ENCODE measurements at places on chromosomes 16 and 17. TPM values are rescaled to one million over a fixed set of nuclear protein-coding genes. Genes with fewer than 3 reads are reported as not detected.

The ATP2C2 gene
- 12.2 TPM for total RNA-seq

The HID1 gene
- 36.6 TPM for total RNA-seq

The DDX19B gene
- 32.2 TPM for total RNA-seq

The POLR2A gene
- 175 TPM for total RNA-seq

The OTOA gene
- 0.17 TPM for total RNA-seq

DNA sequence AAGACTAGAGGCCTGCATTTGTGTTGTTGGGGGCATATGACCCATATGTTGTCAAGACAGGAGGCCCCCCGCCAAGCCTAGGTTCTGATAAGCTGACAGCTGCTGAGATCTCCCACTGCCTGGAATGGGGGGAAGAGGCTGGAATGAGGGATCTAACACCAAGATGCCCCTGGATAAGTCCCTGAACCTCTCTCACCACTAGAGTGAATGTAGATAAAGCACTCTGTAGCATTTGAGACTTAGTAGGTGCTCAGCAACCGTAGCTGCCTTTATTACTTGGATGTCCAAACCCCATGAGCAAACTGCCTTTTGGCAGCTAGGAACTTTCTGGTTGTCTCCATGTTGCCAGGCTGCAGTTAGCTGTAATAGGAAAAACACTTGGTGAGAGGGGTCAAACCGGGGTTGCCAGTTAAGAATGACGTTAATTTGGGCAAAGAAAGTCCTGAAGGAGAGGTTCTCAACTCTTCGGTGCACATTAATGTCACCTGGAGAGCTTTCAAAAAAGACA lies 4.4 kb upstream of the RASL10B start:
- peaks cover 10% of the 10 kb centered on the region for H3K27me3 ChIP-seq
- no peak for DNase-seq
- peak overlapping the region; percentile 21 for H3K27ac ChIP-seq
- peaks cover 54% of the 10 kb centered on the region for H3K4me1 ChIP-seq
- H3K36me3 ChIP-seq = peaks cover 11% of the 10 kb centered on the region
- peak overlapping the region; percentile 26 for H3K4me3 ChIP-seq

DNA sequence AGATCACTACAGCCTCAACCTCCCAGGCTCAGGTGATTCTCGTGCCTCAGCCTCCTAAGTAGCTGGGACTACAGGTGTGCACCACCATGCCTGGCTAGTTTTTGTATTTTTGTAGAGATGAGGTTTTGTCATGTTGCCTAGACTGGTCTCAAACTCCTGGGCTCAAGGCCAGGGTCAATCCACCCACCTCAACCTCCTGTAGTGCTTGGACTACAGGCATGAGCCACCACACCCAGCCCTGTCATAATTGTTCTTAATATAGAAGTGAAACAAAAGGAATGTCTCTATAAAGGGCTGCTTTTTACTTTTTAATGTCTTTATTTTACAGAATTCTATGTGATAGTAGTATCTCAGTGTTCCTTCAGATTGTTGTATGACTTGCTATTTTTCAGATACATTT lies 345.2 kb upstream of the TBX2 start:
- no peak for DNase-seq
- H3K4me3 ChIP-seq = no peak overlapping the region

DNA sequence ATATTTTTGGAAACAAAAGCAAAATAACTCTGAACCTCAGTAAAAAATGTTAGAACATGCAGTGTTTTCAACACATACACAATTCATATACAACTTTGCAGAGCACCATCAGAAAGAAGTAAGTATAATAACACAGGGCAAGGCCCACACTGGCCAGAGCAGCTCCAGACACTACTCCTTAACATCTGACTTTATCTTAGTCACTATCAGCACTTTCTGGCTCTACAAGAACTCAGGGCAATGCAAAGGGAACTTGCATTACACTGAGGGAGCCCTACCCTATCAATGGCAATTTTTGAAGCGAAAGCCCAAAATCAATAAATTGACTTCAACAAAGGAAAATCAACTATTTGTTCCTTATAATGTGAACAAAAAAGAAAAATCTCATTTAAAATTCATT lies 16.5 kb downstream of the RNF157 start:
- H3K4me1 ChIP-seq = peaks cover 5% of the 10 kb centered on the region
- no peak overlapping the region for H3K27ac ChIP-seq
- no peak for DNase-seq
- H3K27me3 ChIP-seq = peaks cover 3% of the 10 kb centered on the region
- peaks cover 3% of the 10 kb centered on the region for H3K36me3 ChIP-seq
- no peak overlapping the region for H3K4me3 ChIP-seq

DNA sequence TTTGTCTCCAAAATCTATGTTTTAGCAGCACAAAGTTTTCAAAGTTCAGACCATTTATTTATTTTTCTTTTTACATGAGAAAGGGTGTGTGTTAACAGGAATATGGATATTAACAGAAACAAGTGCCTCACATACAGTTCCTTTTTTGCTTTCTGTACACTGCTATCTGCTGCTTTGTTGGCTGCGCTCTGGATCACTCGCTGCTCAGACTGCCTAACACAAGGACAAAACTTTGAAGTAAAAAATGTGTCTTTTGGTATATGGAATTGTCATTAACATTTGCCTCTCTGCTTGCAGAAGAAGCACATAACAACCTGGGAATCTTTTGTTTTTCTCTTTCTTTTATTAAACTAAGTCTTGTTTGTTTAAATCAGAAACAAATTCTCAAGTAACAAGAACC lies 262.8 kb downstream of the ZFHX3 start:
- no peak for DNase-seq
- peak overlapping the region; percentile 54 for H3K4me3 ChIP-seq
- H3K36me3 ChIP-seq = peaks cover 28% of the 10 kb centered on the region

DNA sequence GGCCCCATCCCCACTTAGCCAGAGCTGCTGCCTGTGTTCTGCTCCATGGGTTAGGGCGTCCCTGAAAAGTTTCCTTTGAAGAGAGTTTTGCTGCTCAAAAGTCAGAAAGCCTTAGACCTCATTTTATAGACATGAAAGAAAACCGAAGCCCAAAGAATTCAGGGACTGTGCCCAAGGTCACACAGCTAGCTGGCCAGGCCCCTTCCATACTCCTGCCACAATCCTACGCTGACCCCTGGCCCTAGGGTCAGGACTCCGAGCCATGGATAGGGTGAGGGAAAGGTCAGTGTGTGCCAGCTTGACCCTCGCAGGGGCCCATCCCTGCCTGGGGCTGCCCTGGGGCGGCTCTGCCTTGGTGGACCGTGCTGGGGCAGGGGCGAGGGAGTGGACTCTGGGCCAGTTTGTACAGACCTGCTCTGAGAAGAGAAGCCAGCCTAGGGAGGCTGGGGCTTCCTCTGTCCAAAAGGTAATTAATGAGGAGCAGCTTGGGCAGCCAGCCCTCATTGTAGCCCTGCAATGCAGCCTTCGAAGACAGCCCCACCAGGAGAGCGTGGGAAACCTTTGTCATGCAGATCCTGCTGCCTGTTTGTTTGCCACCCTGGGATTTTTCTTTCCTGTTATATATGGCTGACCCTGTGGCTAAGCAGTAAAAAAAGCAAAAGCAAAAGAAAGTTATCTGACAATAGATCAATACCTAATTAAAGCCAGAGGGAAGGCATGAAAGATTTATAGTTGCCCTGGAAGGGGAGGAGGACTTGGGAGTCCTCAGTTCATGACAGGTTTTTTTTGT lies 37.4 kb downstream of the RHBDL3 start:
- peaks cover 31% of the 10 kb centered on the region for H3K4me1 ChIP-seq
- peak overlapping the region; percentile 7 for H3K4me3 ChIP-seq
- H3K27me3 ChIP-seq = peaks cover 6% of the 10 kb centered on the region
- H3K27ac ChIP-seq = peak overlapping the region; percentile 32
- no peak for DNase-seq
- no peaks in the 10 kb centered on the region for H3K36me3 ChIP-seq

DNA sequence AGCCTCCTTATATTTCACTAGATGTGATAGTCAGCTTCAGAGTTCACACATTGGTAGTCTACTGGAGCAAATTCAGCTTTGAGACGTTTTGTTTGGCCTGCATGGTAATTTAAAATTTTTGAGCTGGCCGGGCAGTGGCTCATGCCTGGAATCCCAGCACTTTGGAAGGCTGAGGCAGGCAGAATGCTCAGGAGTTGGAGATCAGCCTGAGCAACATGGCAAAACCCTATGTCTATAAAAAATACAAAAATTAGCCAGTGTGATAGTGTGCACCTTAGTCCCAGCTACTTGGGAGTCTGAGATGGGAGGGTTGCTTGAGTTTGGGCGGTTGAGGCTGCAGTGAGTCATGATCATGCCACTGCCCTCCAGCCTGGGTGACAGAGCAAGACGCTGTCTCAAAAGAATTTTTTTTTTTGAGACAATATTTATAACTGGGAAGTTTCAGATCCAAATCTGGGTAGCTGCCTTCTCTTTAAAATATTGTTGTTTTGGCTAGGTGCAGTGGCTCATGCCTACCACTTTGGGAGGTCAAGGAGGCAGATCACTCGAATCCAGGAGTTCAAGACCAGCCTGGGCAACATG lies 4.8 kb upstream of the BLMH start:
- H3K4me3 ChIP-seq = no peak overlapping the region
- no peaks in the 10 kb centered on the region for H3K4me1 ChIP-seq
- H3K36me3 ChIP-seq = no peaks in the 10 kb centered on the region

- H3K36me3 ChIP-seq = no peaks in the 10 kb centered on the region
- DNase-seq = no peak
- H3K27me3 ChIP-seq = no peaks in the 10 kb centered on the region
- no peak overlapping the region for H3K27ac ChIP-seq
- no peak overlapping the region for H3K4me3 ChIP-seq
Measured at GRCh38 chr16:57380671-57381462, 8.6 kb downstream of the CX3CL1 start.

All from type B pancreatic cell (in vitro differentiated cells).